ENCODE measurements at places on chromosomes 12 and 14. TPM values are rescaled to one million over a fixed set of nuclear protein-coding genes. Genes with fewer than 3 reads are reported as not detected.
A peak's percentile ranks its signal among the peaks of the same experiment; 100 is the strongest.

DNA sequence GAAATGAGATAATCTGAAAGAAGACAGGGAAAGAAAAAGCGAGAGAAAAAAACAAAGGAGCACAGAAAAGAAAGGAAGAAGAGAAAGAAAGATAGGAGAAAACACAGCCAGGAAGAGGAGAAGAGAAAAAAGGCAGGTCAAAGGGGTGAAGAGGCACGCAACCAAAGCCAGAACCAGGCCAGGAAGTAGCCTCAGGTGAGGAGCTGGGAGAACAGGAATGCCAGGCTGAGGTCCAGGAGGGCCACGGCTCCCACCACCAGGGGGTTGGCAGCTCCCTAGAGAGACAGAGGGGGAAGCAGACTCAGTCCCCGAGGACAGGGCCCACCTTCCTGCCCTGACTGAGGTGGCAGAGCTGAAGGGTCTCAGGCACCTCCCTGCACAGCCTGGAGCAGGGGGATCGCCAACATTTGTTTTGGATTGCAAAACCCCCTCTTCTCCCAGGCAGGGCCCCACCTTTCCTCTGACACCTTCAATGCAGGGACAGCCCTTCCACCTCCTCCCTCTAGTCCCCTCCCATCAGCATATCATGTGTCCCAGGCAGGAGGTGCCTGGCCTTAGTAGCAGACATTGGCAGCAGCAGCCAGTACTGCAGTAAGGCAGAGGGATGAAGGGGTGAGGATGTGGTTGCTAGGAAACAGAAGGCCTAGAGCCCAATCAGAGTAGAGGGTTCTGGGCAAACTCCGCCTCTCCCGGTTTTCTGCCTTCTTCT lies 2.0 kb upstream of the AP1G2 start:
- DNase-seq = no peak

- no peak for DNase-seq
Observed at GRCh38 chr14:82886670-82887069, 1353.0 kb upstream of the SEL1L start.

- no peak for DNase-seq
Observed at GRCh38 chr12:84791444-84791843, 121.2 kb downstream of the SLC6A15 start.

GRCh38 chr14:75373616-75374015 lies 54.2 kb upstream of the JDP2 start:
- DNase-seq = no peak

DNA sequence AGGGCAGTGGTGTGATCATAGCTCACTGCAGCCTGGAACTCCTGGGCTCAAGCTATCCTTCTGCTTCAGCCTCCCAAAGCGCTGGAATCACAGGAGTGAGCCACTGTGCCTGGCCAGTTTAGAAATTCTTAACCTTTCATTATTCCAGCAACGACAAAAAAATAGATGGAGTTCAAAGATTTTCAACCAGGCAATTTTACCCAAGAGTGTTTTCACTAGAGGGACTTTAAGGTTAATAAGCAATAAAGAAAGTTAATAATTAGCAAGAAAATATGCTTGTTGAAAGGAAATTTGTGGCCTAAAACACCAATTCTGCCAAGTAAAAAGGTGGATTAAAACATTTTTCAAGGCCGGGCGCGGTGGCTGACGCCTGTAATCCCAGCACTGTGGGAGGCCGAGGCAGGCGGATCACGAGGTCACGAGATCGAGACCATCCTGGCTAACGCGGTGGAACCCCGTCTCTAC lies 14.8 kb downstream of the CDKL1 start:
- no peak for DNase-seq

DNA sequence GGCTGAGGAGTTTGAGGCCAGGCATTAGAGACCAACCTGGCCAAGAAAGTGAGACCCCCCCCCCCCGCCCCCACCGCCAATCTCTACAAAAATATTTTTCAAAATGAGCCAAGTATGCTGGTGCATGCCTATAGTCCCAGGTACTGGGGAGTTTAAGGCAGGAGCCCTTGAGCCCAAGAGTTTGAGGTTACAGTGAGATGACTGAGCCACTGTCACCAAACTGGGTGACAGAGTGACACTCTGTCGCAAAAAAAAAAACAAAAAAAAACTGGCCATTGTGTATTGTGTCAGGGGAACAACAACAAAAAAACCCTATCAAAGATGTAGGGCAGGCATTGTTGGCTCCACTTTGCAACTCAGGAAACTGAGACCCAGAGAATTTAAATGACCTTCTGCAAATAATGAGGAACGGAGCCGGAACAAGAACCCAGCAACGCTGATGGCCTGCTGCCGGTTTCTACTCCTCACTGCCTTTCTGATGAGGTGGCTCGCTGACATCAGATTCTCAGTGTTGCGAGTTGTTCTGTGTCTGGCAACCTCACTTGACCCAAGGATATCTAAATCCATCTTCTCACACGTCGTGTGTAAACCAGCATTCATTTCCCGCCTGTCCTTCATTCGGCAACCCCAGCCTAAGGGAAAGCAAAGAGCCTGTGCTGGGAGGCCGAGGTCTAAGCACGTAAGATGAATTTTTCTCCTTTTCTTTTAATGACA lies 195.2 kb upstream of the CRY1 start:
- DNase-seq = no peak

C12orf56 gene
- total RNA-seq = not detected

- peak; percentile 67 for DNase-seq
Observed at GRCh38 chr14:91867316-91867988, at the start of gene TC2N. TSS of gene TC2N (minus strand) at chr14:91867536. CDS start at chr14:91813769, 53,767 bp downstream.

DNA sequence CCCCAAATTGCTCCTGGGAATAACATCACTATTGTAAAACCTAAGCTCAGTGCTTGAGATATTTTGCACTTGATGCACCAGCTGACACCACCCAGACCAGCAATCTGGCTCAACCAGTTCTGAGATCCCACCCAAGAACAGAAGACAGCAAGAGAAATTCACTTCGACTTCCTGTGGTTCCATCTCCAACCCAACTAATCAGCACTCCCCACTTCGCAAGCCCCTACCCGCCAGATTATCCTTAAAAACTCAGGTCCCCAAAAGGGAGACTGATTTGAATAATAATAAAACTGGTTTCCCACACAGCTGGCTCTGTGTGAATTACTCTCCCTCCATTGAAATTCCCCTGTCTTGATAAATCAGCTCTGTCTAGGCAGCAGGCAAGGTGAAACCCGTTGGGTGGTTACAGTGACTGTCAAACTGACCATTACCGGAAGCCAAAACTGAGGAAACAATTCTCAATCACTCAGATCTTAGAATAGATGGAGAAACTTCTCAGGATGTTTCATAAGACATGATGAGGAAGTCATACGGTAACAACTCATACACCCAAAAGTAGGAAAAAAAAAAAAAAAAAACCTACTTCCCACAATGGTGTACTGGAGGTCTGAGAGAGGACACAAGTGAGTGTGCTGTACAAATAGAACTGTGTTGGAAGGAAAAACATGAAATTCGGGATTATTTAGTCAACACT lies 92.4 kb downstream of the TMTC1 start:
- DNase-seq = no peak
